ENCODE measurements at places on chromosomes 3 and 15.

DNA sequence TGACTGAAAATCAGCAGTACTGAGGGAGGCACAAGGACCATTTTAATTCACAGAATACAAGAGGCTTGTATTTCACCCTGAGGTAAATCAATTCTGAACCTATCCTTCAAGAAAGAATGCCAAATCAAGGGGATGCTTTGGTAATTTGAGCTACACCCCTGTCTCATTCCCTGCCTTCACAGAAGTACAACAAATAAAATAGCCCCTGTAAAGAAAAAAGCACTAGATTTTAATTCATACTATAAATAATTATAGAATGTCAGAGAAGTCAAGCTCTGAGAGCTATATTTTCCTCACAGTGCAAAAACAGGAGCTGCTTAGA lies 249.0 kb downstream of the ISL2 start:
- no peak for DNase-seq

- no peak for DNase-seq
Observed at GRCh38 chr3:126417515-126417914, 22.8 kb downstream of the CFAP100 start.

- no peak for DNase-seq
Observed at GRCh38 chr3:72143966-72144717, 359.2 kb upstream of the PROK2 start.

DNA sequence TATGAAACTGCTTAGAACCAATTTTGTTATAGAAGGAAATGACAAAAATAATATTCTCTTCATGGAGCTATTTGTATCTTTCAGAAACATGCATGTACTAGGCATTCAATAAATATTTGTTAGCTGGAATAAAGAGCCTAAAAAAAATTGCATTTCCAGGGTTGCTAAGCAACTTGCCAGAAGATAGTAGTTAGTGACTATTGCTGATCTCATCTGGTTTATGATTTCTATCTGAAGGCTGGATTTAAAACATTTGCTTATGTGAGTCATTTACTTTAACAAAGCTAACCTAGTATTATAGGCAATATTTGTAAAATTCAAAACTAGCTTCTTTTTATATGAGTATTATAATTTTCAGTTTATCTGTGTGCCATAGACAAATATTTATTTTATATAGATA lies 78.3 kb downstream of the NAALADL2 start:
- DNase-seq: no peak

DNA sequence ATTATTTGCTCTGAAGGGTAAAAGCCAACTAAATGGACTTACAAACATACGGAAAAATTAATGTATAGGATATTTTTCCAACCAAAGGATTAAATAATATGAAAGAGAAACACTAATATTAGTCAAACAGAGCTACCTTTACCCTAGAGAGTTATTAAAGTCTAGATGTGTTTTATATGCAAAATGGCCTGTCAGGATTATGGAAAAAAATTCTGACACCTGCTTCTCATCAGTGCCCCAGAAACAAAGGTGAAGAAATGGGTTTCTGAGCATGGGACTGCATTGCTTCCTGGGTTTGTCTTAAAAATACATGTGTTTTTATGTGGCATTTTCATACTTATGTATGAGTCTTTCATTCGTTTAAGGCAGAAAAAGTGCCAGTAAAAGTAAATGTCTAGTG lies 148.3 kb downstream of the ROBO2 start:
- DNase-seq: no peak

DNA sequence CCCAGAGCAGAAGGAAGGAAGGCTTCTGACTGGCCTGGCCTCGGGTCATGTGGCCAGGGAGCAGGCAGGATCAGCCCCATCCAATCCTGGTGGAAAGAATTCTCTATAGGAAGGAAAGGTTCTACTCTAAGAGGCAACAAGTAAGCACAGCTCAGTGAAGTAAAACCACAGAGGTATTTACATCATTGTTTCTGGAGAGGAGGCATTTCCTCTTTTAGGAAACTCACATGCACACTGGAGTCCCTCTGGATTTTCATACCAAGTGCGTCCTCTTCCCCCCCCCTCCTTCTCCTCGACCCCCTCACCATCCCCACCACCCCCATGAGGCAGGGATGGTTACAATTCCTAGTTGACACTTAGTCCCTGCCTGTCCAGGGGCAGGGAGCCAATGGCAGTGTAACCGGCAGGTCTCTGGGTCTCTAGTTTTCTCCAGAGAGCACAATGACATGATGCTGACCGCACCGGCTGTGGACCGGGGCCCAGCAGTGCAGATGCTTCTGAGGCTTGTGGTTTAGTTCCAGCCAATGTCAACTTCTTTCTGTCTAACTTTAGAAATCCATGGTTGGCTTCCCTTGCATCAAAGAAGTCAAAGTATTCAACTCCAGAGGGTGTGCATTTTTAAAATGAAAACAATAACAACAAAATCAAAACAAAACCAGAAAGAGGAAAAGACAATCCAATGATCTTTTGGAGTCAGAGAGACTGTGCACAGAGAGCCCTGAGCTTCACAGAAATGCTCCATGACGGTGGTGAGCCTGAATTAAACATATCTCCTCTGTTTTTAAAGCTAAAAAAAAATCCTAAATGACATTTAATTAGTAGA lies 230.3 kb upstream of the TLE3 start:
- DNase-seq: no peak

- no peak for DNase-seq
Observed at GRCh38 chr15:93649691-93650235, 560.8 kb upstream of the RGMA start.

- peak; percentile 31 for DNase-seq
Observed at GRCh38 chr15:73081321-73081958, 29.2 kb downstream of the NEO1 start.

DNA sequence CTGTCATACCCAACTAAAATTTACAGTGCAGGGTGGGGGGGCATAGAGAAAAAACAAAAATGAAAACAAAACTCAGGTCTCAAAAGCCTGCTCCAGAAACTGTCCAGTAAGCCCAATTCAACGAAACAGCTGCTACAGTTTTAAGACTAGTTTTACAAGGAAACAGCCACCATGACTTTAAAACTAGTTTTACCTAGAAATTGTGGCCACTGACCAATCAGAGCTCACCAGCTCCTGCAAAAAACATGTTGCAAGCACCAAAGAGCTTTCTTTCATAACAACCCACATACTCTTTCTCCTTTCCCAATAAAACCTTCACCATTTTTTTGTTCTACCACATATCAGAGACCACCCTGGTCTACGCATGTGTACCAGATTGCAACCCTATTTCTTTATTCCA lies 7.3 kb upstream of the CFAP91 start:
- DNase-seq: no peak

DNA sequence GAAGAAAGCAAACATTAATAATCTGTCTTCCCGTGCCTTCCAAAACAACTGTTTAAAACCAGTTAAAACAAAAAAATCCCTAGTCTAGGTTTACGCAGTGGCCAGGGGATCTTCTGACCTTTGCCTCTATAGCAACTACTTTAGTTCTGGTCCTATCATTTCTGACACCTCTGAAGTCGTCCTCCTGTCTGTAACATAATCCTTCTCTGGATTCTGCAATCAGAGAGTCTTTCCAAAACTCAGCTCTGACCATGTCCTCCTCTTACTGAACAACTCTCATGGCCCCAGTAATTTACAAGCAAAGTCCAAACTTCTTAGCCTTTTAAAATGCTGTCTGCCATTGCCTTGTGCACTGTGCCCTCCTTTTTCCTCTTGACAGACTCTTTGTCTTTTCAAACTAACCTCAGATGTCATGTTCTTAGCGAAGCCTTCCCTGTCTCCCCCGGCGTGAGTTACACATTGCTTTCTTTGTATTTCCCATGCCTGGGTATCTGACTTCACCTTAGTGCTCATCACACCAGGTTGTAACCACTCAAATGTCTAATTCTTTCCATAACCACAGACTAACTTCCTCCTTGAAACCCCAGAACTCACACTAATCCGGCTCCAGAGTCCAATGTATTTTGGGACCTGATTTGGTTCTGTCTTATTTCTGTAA lies 105.2 kb upstream of the BNIP2 start:
- no peak for DNase-seq

GRCh38 chr15:38070778-38071177 lies 136.3 kb downstream of the TMCO5A start:
- no peak for DNase-seq

DNA sequence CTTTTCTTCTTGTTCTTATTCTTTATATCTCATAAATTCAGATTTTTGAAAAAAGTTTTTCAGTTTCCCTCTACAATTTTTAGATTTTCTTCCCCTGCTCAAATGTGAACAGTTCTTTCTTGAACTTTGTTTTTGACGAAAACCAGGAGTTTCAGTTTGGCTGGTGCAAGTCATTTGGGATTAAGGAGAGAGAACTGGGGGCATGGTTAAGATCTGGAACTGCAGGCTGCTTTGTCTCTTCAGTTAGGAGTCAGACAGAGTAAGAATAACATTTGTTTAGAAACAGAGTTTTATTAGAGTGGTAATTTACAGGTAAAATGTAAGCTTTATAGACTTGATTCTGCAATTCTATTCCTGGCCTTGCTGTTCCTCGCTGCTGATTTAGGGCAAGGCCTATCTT lies 310.5 kb upstream of the C2CD4B start:
- DNase-seq: no peak

GRCh38 chr3:24400450-24400849 lies 94.2 kb downstream of the THRB start:
- DNase-seq: peak; percentile 86

DNA sequence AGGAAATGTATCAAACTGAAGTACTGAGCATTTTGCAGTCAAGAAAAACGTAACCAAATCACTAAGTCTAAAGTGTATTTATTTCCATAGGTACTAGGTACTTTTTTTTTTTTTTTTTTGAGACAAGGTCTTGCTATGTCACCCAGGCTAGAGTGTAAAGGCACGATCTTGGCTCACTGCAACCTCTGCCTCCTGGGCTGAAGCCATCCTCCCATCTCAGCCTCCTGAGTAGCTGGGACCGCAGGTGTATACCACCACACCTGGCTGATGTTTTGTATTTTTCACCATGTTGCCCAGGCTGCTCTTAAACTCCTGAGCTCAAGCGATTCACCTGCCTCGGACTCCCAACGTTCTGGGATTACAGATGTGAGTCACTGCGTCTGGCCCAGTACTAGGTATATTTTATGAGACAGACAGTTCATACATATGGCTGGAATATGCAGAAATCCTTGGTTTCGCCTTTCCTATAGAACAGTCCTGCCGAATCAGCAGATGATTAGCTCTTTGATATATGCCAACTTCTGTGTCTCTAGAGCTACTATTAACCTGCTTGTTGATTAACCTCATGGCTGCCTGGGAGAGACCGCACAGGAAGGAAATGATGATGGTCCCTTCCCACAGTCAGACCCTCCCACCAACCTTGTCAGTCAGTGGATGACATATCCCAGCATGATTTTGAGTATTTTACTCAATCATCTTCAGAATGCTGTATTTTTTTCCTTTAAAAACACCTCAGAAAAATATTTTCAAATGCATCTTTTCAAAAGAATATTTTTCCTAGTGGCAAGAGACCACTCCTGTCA lies 32.3 kb downstream of the TMOD3 start:
- DNase-seq: no peak

DNA sequence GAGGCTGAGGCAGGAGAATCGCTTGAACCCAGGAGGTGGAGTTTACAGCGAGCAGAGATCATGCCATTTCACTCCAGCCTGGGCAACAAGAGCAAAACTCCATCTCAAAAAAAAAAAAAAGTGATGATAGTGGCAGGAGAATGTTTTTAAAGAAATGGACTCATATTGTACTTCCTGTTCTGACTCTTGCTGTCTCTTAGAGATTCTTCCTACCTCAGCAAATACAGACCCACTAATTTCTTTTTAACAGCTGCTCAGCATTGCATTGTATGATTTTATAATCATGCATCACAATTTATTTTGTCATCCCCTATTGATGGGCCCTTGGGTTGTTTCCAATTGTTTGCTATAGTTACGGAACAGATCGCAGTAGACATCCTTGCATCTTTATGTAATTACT lies 8.8 kb upstream of the ANKDD1A start:
- no peak for DNase-seq

DNA sequence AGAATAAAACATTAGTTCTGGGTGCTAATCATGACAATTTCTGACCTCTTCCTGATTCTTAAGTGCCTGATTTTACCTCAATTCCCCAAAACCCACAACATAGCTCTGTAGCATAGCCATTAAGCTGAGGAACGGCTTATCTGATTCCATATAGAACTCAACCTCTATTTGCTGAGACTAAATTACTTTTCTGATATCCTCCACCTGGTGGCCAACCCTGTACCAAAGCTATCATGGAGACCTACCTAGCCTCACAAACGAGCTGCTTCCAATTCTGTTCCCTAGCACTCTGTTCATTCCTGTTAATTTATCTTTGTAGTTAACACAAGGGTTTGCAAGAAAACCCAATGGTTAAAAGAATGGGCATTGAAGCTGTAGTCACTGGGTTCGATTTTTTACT lies 245.2 kb downstream of the PLOD2 start:
- no peak for DNase-seq

- DNase-seq: no peak
Observed at GRCh38 chr3:27345493-27345892, 23.7 kb downstream of the NEK10 start.

- peak; percentile 75 for DNase-seq
Observed at GRCh38 chr3:73508330-73508954, 116.3 kb downstream of the PDZRN3 start.

DNA sequence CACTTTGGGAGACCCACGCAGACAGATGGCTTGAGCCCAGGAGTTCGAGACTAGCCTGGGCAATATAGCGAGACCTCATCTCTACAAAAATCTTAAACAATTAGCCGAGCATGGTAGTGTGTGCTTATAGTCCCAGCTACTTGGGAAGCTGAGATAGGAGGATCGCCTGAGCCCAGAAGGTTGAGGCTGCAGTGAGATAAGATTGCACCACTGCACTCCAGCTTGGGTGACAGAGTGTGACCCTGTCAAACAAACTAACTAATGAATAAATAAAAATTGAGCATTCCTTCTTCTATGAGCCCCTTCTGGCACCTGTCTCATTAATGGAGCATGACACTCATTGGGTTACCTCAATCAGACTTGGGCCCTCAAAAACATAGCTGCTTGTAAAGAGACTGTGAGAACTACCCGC lies 7.5 kb downstream of the ZDHHC3 start:
- DNase-seq: no peak

DNA sequence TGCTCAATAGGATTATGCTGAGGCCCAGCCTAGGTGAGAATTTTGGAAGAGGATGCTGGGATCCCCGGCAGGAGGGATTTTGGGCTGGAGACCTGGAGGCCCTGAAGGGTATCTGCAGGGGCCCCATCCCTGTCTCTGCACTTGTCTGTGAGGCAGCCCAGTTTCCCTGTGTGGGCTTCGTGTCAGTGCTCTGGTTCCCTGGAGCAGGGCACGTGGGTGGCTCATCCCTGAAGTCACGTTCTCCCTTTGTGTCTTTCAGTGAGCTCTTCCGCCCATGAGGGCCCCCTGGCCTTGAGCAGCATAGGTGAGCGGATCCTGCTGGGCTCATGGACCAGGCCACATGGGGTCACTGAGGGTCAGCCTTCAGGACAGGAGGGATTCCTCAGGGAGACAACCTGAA lies 217.9 kb downstream of the SNRPN start:
- DNase-seq: no peak
